ENCODE measurements at places on chromosomes 3 and 15.
A peak's percentile ranks its signal among the peaks of the same experiment; 100 is the strongest.

GRCh38 chr15:58311556-58311955, 120.2 kb upstream of the LIPC start:
- no peak for DNase-seq

DNA sequence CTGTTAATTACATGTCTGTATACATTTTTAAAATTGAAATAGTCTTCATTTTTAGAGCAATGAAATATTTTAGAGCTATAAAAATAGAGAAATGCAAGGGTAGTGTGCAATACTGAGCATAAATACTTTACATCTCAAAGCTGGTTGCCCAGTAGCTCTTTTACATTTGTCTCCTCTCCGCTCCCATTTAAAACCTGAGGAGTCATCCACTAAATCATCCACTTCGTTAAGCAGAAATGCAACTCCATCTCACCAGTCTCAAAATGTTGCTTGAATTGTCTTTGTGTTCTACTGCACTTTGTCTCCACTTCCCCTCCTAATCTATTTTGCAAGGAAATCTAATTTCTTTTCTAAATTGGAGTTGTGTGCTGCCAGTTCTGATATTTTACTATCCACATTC, 563.6 kb downstream of the VGLL3 start:
- no peak for DNase-seq

- DNase-seq = peak; percentile 83
These were observed 495.5 kb downstream of the NLGN1 start for GRCh38 chr3:173893066-173893465.

DNA sequence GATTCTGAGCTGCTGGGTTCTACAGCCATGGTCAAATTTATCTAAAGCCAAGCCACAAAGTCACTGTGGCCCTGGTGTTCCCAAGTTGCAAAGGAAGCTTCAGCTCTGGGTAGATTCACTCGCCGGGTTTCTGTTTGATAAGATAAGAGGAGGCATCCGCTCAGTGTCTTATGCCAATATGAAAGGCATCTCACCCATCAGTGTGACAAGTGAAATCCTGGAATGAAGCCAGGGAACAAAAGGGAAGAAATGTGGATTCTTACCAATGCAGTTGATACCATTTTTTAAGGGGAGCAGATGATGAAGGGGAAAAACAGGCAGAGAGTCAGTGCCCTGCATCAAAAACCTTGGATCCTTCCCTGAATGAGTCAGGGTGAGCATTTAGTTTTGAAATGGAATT, 2.8 kb upstream of the CPNE4 start:
- DNase-seq = no peak

DNA sequence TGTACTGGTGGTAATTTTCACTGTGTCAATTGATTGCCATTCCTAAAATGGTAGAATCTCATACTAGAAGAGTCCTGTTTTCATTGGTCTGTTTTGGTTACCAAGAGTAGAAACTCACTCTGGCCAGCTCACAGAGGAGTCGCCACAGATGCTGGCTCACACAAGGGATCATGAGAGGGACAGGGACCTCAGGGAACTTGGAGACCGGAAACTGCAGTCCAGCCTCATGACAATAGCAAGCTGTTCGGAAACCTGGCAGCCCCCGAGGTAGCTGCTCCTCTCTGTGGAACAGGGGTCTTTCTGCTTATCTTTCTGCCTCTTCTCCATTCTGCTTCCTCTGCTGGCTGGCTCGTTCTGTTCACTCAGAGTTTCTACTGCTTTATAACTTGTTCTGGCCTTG, 192.9 kb downstream of the PLCL2 start:
- DNase-seq = no peak

- DNase-seq = no peak
These were observed 101.7 kb downstream of the ADCY5 start for GRCh38 chr3:123347205-123347604.

DNA sequence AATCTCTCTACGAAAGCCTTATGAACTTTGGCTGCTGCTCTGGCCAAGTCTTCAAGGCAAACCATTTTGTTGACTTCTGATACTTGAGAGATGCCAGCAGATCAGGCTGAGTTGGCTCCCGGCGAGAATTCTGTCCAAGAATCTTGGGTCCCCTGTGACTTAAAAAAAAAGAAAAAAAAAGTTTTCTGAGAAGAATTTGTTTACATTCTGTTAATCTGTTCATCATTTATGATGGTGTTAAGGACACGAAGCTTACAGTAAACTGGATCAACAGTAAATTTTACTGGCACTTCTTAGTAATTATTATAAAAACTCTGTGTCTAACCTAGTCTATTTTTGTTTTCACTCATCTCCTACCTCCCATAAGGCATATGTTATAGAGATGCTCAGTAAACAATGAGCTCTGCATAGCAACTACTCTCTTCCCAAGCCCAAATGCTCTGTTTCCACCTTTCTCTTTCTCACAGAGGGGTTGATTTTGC, 320.9 kb upstream of the RASGRP1 start:
- DNase-seq = no peak

- no peak for DNase-seq
These were observed 2.9 kb downstream of the SOX14 start for GRCh38 chr3:137766876-137767537.

DNA sequence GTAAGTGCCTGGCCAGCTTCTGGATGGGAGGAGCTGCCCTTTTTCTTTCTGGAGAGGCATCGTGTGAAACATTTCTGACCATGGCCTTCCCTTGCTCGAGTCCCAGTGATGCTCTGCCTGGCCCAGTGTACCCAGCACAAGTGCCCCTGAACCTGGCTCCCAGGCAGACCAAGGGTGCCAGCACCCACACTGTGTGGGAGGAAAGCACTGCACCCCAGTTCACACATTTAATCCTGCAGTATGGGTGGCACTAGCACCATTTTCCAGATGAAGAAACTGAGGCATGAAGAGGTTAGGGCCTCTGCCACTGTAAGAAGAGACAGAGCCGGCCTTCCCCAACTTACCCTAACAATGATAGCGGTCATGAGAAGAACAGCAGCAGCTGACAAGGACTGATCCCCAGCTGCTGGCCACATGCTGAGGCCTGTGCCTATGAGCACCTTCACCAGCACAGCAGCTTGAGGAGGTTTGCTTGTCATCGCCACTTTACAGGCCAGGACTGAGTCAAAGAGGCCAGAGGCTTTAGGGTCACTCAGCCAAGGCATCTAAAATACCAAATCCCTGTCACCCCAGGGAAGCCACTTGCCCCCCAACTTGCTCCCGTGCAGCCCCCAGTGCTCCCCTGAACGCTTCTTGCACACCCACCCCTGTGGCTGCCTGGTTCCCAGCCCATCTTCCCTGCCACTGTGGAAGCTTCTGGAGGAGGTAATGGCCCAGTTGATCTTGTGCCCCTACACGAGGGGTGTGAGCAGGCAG, 15.0 kb downstream of the PRR23E start:
- no peak for DNase-seq

DNA sequence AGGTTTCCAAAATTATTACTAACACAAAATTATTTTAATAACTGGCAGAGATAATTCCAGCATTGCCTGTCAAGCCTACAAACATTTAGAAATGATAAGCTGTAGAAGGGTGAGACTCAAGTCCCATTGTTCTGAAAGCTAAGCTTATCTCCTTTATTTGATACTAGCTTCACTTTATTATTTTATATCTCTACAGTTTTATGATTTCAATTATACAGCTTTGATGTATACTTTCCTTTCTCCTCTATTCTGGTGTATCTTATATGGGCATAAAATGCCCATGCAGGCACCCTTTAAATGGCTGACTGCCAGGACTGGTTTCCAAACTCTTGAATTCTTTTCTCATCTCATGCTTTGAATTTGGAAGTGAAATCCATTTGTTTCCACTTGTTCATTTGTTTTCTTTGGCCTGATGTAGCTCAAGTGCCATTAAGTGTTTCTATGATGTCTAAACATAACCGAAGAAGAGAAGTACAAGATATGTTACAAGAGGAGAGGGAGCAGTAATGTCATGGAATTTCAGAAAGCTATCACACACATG, 372.1 kb upstream of the ARHGEF26 start:
- no peak for DNase-seq

GRCh38 chr3:118001380-118001779, 1033.3 kb downstream of the IGSF11 start:
- no peak for DNase-seq

- no peak for DNase-seq
These were observed 129.7 kb downstream of the NR2E3 start for GRCh38 chr15:71939981-71940588.

- no peak for DNase-seq
These were observed 166.2 kb downstream of the CHDH start for GRCh38 chr3:53680028-53680427.

GRCh38 chr3:150106740-150107428, 136.2 kb upstream of the PFN2 start:
- peak; percentile 10 for DNase-seq

DNA sequence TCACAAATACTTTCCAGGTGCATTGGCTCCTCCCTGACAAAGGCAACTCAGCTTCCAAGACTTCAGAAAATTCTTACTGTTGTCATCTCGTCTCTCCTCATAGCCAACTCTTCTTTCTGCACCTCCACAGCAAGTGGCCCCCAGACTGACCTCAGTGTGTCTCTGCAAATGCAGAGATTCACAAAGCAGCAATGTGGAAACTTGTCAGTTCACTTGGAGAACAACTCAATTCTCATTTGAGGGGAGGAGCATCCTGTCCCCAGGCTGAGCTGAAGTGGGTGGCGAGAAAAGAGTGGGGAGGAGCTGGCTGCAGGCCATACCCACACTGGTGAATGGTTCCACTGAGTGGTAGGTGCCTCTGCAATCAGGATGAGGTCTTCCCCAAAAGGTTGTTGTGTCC, 248.7 kb upstream of the IL12A start:
- DNase-seq = no peak

DNA sequence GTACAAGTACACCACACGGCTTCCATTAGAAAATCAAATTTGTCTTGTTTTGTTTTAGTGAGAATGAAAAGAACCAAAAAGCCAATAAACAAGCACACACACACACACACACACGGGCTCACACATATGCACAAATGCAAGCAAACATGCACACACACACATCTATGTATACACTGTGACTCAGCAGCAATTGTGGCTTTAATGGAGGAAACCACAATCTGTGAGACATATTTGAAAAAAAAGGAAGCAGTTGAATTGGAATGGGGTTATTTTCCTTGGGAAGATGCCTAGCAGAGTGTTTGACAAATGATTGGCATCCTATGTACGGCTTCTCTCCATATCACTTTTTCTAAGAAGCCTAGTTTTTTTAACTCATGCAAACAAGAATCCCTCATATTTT, 201.1 kb upstream of the ARRDC4 start:
- DNase-seq = no peak

DNA sequence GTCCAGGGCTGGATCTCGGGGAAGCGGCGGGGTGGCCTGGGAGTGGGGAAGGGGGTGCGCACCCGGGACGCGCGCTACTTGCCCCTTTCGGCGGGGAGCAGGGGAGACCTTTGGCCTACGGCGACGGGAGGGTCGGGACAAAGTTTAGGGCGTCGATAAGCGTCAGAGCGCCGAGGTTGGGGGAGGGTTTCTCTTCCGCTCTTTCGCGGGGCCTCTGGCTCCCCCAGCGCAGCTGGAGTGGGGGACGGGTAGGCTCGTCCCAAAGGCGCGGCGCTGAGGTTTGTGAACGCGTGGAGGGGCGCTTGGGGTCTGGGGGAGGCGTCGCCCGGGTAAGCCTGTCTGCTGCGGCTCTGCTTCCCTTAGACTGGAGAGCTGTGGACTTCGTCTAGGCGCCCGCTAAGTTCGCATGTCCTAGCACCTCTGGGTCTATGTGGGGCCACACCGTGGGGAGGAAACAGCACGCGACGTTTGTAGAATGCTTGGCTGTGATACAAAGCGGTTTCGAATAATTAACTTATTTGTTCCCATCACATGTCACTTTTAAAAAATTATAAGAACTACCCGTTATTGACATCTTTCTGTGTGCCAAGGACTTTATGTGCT, 527 bp downstream of the B2M start:
- DNase-seq = peak; percentile 29

Data from ACHN (cell line).